ENCODE measurements at places on chromosomes 3 and 15.

DNA sequence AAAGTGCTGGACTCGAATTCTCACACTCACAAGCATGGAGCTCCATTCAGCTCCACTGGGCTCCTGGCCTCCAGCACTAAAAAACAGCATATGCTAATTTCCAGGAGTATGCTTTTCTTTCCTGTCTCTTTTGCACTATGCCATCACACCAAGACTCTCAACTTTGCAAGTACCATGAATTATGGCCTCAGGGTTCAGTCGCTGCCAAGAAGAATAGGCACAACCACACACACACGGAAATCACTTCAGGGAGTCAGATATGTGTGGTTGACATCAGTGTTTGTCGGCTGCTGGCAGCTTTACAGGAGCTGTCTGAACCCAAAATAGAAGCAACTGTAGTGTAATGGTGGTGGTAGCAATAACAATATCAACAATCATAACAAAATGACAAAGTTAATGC is 305.0 kb upstream of the SLCO3A1 start:
- no peak for DNase-seq

GRCh38 chr15:41948490-41948889 is 23.9 kb downstream of the EHD4 start:
- DNase-seq = no peak

DNA sequence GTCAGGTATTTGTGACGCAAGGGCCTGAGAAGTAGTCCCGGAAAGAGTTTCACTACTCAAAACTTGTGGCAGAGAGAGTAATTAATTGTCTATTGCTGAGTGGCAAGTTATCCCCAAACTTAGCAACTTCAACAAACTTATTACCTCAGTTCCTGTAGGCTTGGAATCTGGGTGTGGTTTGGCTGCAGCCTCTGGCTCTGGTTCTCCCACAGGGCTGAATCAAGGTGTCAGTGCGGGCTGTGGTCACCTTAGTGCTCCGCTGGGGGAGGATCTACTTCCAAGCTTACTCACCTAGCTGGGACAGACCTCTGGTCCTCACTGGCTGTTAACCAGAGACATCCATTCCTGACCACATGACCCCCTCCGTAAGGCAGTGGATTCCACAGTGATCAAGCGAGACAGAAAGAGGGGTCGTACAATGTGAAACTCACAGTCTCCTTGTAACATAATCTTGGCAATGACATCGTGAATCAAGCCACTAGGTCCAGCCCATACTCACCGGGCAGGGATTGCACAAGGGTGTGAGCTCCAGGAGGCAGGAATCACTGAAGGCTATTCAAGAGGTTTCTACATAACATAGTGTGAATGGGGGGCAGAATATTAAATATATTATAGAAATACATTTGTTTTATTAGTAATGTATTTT is 138.3 kb downstream of the RYR3 start:
- no peak for DNase-seq

- DNase-seq = no peak
Measured at GRCh38 chr15:25771338-25771706, 91.8 kb downstream of the ATP10A start.

GRCh38 chr3:160801386-160802118 is 45.5 kb downstream of the PPM1L start:
- DNase-seq = no peak

DNA sequence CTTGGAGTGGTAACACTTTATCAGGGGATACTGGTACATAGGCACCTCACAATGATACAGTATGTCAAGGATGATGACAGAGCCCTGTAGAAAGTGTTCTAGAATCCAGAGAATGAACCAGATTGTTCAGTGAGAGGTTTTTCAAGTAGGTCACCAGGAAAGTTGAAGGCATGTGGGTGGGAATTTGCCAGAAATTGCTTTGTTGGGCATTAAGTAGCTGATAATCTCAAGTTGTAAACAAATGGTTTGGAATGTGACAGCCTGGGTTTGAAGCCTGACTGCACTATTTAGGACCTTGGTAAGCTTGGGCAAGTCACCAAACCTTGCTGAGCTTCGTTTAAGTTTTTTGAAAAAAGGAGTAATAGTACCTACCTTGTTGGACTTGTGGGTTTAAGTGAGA is 12.5 kb downstream of the SLC35G2 start:
- DNase-seq = no peak

DNA sequence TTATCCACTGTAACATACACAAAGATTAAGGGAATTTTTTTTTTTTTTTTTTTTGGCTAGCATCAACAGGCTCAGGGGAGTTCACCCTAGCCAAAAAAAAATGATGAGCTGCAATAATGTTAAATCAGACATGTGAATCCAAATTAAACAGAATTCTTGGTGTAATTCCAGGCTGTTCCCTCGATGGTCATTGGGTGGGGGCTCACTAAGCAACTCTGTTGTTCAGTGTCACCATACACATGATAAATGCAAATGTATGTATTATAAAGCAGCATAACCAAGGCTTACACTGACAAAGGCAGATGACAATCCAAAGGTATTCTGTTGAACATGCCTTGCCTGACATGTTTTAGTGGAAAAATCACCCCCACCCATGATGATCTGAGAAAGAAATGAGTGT is 29.0 kb downstream of the IL1RAP start:
- DNase-seq = no peak

DNA sequence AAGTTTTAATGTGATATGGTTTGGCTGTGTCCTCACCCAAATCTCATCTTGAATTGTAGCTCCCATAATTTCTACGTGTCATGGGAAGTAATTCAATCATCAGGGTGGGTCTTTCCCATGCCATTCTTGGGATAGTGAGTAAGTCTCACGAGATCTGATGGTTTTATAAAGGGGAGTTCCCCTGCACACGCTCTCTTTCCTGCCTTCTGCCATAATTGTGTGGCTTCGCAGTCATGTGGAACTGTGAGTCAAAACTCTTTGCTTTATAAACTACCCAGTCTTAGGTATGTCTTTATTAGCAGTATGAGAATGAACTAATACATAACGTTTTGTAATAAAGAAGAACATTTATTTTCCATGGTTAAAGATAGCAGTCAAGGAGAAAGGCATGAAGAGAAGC is 39.2 kb upstream of the GOLIM4 start:
- DNase-seq = no peak

DNA sequence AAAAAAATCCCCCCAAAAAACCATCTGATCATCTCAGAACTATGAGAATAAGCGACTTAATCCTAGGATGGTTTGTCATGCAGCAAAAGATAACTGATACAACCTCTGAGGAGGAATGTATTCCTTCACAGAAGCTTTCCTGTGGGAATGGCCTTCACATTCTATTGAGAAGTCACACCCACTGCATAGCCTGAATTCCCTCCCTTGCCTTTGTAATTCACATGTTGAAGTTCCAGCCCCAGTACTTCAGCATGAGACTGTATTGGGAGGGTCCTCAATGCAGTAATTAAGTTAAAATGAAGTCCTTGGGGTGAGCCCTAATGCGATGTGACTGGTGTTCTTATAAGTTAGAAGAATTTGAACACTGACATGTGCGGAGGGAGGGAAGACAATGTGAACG is 395.2 kb downstream of the TUSC7 start:
- DNase-seq = no peak

DNA sequence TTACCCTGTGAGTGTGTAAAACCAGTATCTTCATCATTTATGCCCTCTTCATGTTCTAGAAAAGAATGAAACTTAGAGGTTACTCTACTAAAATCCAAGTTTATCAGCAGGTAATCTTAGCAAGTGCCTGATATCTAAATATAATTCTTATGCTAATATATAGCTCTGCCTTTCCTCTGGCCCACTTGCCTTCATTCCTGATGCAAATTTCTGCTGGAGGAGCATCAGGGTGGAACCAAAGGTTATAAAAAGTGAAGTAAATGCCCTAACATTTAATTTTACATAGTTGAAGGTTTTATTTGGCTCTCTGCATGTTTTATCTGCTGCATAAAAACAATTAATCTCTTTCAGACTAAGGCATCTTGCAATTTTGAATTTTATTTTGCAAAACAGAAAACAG is 936.2 kb downstream of the ROBO2 start:
- no peak for DNase-seq

- no peak for DNase-seq
Measured at GRCh38 chr3:29827756-29828155, 546.9 kb downstream of the RBMS3 start.

DNA sequence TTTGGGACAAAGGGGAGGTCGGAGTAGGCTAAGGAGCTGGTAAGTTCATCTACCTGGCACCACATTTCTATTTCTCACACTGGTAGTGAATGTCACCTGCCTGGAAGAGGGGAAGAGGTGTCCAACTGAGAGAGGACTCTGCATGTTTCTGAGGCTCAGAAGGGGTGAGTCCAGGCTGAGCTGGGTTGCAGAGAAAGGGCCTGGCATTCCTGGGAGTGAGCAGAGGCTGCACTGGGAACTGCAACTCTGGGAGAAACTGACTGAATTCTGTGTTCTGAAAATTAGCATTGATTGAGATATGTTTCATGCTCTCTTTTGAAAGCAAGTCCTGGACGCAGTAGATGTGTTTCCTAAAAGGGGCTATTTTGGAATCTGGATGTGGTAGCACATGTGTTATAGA is 32.3 kb upstream of the ARNT2 start:
- DNase-seq = no peak

GRCh38 chr15:69535998-69536397 is 83.4 kb downstream of the RPLP1 start:
- no peak for DNase-seq

- no peak for DNase-seq
Measured at GRCh38 chr3:111584744-111585143, 10.4 kb downstream of the ZBED2 start.

DNA sequence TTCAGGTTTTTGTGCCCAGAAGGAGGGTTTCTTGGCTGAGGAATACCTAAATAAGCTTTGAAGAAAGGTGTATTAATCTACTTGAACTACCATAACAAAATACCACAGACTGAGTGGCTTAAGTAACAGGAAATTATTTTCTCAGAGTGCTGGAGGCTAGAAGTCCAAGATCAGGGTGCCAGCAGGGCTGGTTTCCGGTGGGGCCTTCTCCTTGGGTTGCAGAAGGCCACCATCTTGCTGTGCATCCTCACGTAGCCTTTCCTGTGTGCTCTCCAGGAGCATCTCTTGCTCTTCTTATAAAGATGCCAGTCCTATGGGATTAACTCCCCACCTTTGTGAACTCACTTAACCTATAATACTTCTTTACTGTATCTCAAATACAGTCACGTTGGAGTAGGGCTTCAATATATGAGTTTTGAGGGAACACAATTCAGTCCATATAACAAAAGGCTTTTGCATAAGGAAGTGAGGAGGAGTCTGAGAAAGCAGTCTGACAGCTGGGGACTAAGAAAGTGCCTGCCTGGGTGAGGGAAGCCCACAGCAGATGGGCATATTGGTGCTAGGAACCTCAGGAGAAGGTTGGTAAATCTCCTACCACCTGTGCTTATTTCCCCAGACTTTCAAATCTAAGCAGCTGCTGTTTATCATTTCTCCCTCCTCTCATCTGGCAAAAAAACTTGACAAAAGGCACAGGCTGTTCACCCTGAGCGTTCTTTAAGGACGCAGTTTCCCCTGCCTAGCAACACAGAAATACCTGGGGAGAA is 89.6 kb upstream of the CBLB start:
- no peak for DNase-seq

GRCh38 chr15:50146632-50147031 is 27.6 kb upstream of the ATP8B4 start:
- DNase-seq = no peak

DNA sequence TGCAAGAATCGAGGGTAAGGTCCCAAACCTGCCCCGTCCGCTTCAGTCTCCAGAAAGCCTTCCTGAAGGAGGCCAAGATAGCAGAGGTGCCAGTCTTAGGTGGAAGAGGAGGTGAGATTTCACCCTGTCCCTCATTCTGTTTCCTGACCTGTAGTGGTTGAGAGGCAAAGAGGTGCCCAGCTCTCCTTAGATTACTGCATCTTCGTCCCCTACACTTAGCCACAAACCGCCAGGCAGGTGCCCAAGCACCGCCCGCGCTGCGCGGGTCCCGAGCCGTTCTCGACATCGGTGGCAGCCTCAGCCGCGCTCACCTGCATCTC is 23.8 kb upstream of the POLG start:
- no peak for DNase-seq

DNA sequence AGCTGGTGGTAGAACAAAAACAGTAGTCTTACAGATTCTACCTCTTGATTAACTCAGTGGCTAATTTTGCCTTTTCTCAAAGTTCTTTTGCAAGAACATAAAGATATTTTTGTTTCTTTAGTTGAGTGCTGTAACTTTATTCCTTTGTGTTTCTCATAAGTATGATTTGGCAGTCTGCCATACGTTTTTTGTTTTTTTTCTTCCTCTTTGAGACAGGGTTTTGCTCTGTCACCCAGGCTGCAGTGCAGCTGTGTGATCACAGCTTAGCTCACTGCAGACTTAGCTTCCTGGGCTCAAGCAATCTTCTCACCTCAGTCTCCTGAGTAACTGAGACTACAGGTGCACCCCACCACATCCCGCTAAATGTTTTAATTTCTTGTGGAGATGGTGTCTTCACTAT is 22.4 kb downstream of the B3GNT5 start:
- DNase-seq = no peak

DNA sequence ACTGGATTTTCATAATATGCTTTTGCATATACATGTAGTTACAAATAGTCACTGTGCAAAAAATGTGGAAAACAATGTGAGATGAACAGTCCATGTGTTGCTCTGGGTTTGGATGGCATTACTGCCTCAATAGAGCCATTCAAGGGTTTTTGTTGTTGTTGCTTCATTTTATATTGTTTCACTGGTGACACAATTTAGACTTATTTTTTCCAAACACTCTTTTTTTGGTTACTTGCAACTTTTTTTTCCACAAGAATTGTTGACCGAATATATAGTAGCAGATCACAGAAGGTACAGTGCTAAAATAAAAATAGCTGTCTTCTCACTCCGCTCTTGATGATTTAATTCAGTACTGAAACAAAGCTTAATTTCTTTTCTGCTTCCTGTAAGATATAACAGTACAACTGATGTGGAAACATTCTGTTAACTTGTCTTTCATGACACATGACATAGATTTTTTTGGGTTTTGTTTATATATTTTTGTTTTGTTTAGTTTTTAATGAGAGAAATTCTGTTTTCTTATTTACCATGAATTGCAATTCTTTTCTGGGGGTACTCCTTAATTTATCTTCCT is 618.6 kb downstream of the NAALADL2 start:
- no peak for DNase-seq

GRCh38 chr3:55427739-55428138 is 59.4 kb downstream of the WNT5A start:
- DNase-seq = no peak

DNA sequence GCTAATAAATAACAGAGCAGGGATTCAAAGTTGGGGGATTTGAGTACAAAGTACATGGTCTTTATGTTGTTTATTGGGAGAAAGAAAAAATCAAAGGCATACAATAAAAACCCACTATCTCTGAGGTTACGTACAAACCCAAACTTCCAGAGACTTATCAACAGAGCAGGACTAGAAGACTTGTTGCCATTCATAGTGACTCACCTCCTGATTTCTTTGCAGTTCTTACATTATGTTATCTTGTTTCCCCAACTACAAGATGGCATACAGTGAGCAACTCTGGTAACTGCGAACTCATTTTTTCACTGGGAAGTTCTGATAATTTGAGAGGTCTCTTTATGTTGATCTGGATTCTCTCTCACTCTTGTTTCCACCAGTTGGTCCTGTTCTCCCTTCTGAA is 80.6 kb upstream of the ETV5 start:
- no peak for DNase-seq
